ENCODE measurements at places on chromosomes 3 and 15.

DNA sequence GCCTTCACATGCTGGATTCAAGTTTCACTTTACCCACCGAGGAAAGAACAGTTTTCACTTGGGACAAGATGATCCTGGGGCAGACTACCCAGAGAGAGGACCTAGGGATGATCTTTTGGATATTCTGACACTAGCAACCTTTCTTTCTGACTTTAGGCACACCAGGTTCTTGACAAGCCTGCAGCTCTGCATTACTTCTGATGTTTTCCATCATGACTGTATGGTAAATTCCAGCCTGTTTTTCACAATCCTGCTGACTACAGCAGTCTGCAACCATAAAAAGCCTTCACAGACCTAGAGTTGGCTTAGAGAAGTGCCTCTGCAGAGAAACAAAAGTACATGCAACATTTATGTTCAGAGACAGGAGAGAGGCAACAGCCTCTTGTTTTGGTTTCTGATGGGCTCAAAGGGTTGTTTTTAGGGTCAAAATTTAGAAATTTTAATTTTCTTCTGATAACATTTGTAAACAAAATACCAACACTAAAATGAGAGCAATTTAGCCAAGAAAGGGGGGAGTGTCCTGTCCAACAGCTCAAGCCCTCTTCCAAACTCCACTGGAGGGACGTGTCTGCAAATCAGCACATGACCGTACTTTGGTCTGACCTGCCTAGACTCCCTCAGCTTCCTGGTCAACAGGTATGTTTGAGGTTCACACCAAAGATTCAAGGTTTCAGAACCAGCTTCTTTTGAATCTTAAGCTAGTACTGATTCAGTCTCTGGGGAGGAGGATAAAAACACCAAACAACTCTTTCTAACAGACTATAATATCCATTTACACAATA lies 799 bp downstream of the ABI3BP start:
- no peak for DNase-seq

DNA sequence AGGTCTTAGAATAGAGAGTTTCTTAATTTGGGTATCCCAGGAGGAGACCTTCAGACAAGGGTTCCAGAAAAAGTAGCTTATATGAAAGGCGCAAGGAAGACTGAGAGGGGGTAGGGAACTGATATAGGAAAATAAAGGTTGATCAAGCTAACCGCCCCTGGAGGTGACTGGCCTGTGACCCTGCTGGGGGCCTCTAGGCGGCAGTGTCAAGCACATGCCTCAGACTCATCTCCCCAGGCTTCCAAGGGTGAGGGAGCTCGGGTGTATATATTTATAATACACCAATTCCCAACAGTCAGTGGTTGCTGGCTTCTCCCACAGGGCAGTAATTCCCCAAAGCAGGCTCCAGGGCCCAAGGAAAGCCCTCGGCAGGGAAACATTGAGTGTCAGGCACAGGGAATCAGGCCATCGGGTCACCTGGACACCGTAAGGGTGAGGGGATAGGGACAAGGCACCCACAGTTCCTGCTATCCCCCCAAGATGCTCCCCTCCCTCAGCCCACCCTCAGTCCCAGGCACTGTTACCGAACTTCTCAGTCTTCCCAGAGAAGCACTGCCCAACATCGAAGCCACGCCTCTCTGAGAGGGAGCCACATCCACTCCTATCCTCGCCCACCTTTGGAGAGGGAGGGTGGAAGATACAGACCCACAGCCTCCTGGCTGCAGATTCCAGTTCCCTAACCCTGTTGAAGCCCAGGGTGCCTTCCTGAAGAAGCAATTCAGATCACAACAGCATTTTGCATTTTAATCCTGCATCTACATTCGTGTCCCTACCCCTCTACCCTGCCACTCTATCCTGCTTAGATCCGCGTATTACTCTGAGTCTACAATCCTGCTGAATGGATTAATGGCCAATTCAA lies 19.5 kb upstream of the CAV3 start:
- no peak for DNase-seq

DNA sequence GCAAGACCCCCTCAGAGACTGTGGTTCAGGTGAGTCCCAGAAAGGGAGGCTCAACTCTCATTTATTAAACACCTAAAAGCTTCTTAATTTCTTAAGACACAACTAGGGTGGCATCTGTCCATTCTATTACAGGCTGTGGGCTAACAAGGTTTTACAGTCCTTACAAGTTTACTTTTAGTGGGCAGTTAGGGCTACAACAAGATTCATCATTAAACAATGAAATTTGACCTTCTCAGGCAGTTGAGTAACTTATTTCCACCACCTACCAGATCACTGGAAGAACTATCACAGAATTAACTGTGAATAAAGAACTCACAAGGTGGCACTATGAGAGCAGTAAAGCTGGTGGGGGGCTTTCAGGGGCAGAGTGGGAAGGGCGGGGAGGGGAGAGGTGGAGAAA lies 132.6 kb downstream of the PLD1 start:
- DNase-seq: no peak

GRCh38 chr3:115825046-115825445 lies 201.7 kb downstream of the GAP43 start:
- no peak for DNase-seq

GRCh38 chr15:39108021-39108420 lies 472.9 kb upstream of the THBS1 start:
- DNase-seq: no peak

DNA sequence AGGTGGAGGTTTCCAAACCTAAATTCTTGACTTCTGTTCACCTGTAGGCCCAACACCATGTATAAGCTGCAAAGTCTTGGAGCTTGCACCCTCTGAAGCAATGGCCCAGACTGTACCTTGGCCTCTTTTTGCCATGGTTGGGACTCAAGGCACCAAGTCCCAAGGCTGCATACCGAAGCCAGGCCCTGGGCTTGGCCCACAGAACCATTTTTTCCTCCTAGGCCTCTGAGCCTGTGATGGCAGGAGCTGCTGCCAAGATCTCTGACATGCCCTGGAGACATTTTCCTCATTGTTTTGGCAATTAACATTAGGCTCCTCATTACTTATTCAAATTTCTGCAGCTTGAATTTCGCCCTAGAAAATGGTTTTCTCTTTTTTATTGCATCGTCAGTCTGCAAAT lies 297.9 kb downstream of the OXSM start:
- no peak for DNase-seq

DNA sequence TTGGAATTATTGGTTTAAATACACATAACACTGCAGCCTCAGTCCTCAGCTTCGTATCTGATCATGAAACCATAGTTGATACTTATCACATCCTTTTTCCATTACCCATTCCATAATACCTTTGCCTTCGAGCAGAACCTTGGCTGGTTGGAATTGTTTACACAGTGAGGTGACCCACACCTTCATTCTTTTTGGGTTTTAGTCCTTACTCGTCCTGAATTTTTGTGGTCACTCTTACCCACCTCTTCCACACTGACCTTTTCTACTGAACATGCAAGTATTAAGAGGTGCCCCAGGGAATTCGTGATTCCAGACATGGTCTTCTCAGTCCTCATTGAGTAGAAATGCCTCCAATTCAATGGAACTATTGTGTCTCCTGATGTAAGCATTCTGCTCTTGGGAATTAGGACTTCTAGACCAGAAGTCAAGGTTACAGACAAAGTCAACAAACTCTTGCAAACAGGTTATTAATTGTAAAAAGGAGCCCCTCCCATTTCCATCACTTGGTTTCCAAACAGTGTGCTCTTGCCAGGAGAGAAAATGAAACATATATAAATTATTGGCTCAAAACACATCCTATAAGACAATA lies 37.7 kb downstream of the SCN11A start:
- DNase-seq: no peak

All from substantia nigra (tissue), 51 donors.